Bronchial epithelial cell (primary cell): ENCODE measurements at places on chromosomes 7 and 10. TPM values are rescaled to one million over a fixed set of nuclear protein-coding genes. Genes with fewer than 3 reads are reported as not detected.

The SH2D4B gene
- under 0.01 TPM in 2 replicates for total RNA-seq

The ABCB1 gene
- total RNA-seq, result under 0.01 TPM in 1 of 2 replicates, not detected in the other

The ASB4 gene
- under 0.01 TPM in 1 of 2 replicates, not detected in the other for total RNA-seq

The TAS2R5 gene
- total RNA-seq, result 3.9 and 5.1 TPM in 2 replicates

The PPP1R3C gene
- 17.4 and 39.8 TPM in 2 replicates for total RNA-seq

The CLDN3 gene
- total RNA-seq, result not detected in 2 replicates

The DCLRE1A gene
- 6.8 and 9.2 TPM in 2 replicates for total RNA-seq
